Transverse colon (tissue), 4 donors: ENCODE measurements at places on chromosomes 16 and 17. TPM values are rescaled to one million over a fixed set of nuclear protein-coding genes. Genes with fewer than 3 reads are reported as not detected.

Gene FOXJ1
- total RNA-seq = 7.4 TPM

Gene KAT7
- 21.3 TPM for total RNA-seq

Gene RHBDL1
- total RNA-seq = 6.0 TPM

Gene SMARCE1
- total RNA-seq = 77.5 TPM
